ENCODE measurements at places on chromosomes 1 and 21. TPM values are rescaled to one million over a fixed set of nuclear protein-coding genes. Genes with fewer than 3 reads are reported as not detected.

ADGRL2 gene
- not detected for total RNA-seq

KLF17 gene
- not detected for total RNA-seq

NEGR1 gene
- not detected for total RNA-seq

E2F2 gene
- total RNA-seq, result 112 TPM

CD52 gene
- total RNA-seq, result 1,924 TPM

HOOK1 gene
- 8.0 TPM for total RNA-seq

EPHA2 gene
- not detected for total RNA-seq

COL9A2 gene
- total RNA-seq, result 1.2 TPM

MYBPHL gene
- not detected for total RNA-seq

TBX19 gene
- total RNA-seq, result 2.7 TPM

GRCh38 chr1:77927414-77927813 lies 39.0 kb downstream of the NEXN start:
- H3K4me3 ChIP-seq, result peak overlapping the region; percentile 75
- H3K27me3 ChIP-seq, result peaks cover 2% of the 10 kb centered on the region
- H3K27ac ChIP-seq, result peak overlapping the region; percentile 80
- no peak for DNase-seq
- peaks cover 9% of the 10 kb centered on the region for H3K36me3 ChIP-seq
- H3K4me1 ChIP-seq, result peaks cover 20% of the 10 kb centered on the region

DNA sequence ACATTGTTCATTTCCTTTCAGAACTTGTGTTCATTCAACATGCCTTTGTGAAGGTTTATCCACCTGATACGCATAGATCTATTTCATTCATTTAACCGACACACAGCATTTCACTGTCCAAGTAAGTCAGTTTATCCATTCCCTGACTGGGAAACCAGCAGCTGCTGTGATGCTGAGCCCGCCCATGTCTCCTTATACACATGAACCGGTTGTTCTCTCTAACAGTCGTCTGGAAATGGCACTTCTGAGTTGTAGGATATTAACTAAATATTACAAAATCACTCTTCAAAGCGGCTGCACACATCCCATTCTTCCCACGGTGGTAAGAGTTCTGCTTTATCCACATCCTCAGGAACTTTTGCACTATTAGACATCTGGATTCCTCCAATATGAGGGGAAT lies 71.1 kb downstream of the NPHP4 start:
- no peak overlapping the region for H3K4me3 ChIP-seq
- H3K4me1 ChIP-seq, result peaks cover under 1% of the 10 kb centered on the region
- no peak overlapping the region for H3K27ac ChIP-seq

GRCh38 chr1:200409203-200409760 lies 554 bp downstream of the ZNF281 start:
- H3K4me3 ChIP-seq, result peak overlapping the region; percentile 97
- DNase-seq, result peak; percentile 34
- peaks cover 55% of the 10 kb centered on the region for H3K4me1 ChIP-seq
- H3K36me3 ChIP-seq, result peaks cover 46% of the 10 kb centered on the region
- H3K27ac ChIP-seq, result peak overlapping the region; percentile 94
- H3K27me3 ChIP-seq, result peaks cover 7% of the 10 kb centered on the region

DNA sequence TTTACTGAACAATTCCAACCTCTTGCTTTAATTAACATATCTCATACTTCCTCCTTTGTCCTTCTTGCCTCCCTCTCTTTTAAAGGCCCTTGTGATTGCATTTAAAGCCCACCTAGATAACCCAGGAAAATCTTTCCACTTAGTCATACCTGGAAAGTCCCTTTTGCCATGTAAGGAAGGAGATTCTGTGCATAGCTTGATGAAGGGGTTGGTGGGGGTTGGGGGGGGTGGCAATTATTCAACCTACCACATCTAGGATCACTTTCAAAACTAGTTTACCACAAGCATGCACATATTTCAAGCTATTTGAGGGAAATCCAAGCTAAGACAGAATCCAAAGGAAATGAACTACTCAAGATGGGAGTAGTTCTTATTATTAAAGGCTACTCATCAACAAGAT lies 249.1 kb upstream of the PTBP2 start:
- H3K4me3 ChIP-seq, result no peak overlapping the region
- no peaks in the 10 kb centered on the region for H3K27me3 ChIP-seq
- DNase-seq, result no peak
- H3K4me1 ChIP-seq, result no peaks in the 10 kb centered on the region
- H3K36me3 ChIP-seq, result no peaks in the 10 kb centered on the region

GRCh38 chr1:32204943-32205361 lies 519 bp upstream of the IQCC start:
- no peak for DNase-seq
- H3K4me3 ChIP-seq, result peak overlapping the region; percentile 88
- H3K4me1 ChIP-seq, result peaks cover 49% of the 10 kb centered on the region

- H3K4me3 ChIP-seq, result no peak overlapping the region
- H3K36me3 ChIP-seq, result no peaks in the 10 kb centered on the region
- no peaks in the 10 kb centered on the region for H3K27me3 ChIP-seq
- H3K27ac ChIP-seq, result no peak overlapping the region
Measured at GRCh38 chr1:110460253-110461220, 9.6 kb downstream of the PROK1 start.

- H3K27me3 ChIP-seq, result no peaks in the 10 kb centered on the region
- DNase-seq, result no peak
- no peak overlapping the region for H3K27ac ChIP-seq
- no peaks in the 10 kb centered on the region for H3K4me1 ChIP-seq
- no peaks in the 10 kb centered on the region for H3K36me3 ChIP-seq
Measured at GRCh38 chr1:202113690-202114300, 8.9 kb upstream of the GPR37L1 start.

GRCh38 chr1:243407284-243408018 lies 151.6 kb downstream of the SDCCAG8 start:
- no peak for DNase-seq
- H3K4me1 ChIP-seq, result peaks cover 10% of the 10 kb centered on the region
- H3K27me3 ChIP-seq, result no peaks in the 10 kb centered on the region
- no peak overlapping the region for H3K27ac ChIP-seq
- no peak overlapping the region for H3K4me3 ChIP-seq
- H3K36me3 ChIP-seq, result peaks cover under 1% of the 10 kb centered on the region

DNA sequence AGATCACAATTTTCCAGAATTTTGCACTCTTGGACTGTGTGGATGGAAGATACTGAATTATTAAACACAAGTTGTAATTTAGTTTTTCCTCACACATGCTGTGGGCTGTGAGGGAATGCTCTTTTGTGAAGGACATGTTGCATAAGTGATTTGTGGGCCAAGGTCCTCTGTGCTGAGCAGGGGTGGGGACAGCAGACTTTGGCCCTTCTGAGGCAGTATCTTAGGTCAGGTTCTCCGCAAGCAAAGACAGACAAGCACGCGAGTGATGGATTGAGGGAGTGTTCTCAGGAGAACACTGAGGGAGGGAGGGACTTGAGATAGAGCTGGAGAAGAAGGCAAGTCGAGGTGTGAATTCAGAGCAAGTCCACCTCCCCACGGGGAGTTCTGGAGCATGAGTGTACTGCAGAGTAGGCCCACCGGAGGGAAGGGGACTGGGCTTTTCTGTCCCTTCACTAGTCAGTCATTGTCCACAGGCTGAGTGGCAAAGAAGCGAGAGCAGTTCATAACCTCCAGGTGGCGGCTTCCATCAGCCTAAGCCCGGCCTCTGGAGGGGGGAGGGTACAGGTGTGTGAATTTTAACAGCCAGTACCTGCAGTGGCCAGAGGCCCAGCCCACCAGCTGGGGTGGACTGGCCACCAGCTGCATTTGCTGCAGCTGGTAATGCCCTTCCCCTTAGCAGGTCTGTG lies 19.1 kb upstream of the CD101 start:
- peaks cover 19% of the 10 kb centered on the region for H3K4me1 ChIP-seq
- no peaks in the 10 kb centered on the region for H3K27me3 ChIP-seq
- H3K4me3 ChIP-seq, result no peak overlapping the region
- H3K36me3 ChIP-seq, result peaks cover 2% of the 10 kb centered on the region
- no peak for DNase-seq
- no peak overlapping the region for H3K27ac ChIP-seq

- no peaks in the 10 kb centered on the region for H3K27me3 ChIP-seq
- no peaks in the 10 kb centered on the region for H3K4me1 ChIP-seq
- no peaks in the 10 kb centered on the region for H3K36me3 ChIP-seq
- H3K4me3 ChIP-seq, result no peak overlapping the region
Measured at GRCh38 chr1:219639876-219640577, 27.1 kb upstream of the ZC3H11B start.

DNA sequence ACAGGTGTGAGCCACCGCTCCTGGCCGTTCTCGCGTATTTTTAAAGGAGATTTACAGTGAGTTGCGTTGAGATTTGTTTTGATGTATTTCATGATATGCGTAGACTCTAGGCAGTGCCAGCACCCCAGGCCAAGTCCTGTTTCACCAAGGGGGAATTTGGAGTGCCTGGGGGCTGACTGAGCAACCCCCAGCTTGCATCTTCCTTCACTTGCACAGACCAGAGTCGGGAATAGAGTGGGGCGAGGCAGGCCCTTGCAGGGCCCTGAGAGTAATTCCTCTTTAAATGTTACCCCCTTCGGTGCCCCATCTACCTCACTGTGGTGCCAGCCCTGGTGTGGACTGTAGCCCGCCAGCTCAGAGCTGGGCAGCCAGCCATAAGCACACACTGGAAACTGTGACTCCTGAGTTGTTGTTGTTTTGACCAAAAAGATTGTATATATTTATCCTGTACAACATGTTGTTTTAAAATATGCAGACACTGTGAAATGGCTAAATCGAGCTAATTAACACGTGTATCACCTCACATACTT lies 269.5 kb downstream of the NPHP4 start:
- H3K27ac ChIP-seq, result no peak overlapping the region
- no peaks in the 10 kb centered on the region for H3K4me1 ChIP-seq
- no peak overlapping the region for H3K4me3 ChIP-seq
- DNase-seq, result no peak
- H3K36me3 ChIP-seq, result no peaks in the 10 kb centered on the region
- H3K27me3 ChIP-seq, result peaks cover 1% of the 10 kb centered on the region

GRCh38 chr1:3378411-3379208 lies 75.9 kb upstream of the ARHGEF16 start:
- H3K4me1 ChIP-seq, result peaks cover 2% of the 10 kb centered on the region
- no peaks in the 10 kb centered on the region for H3K27me3 ChIP-seq
- no peaks in the 10 kb centered on the region for H3K36me3 ChIP-seq
- H3K4me3 ChIP-seq, result no peak overlapping the region
- H3K27ac ChIP-seq, result no peak overlapping the region

GRCh38 chr1:45995298-45995697 lies 137.1 kb downstream of the PIK3R3 start:
- H3K27ac ChIP-seq, result no peak overlapping the region
- DNase-seq, result no peak
- no peaks in the 10 kb centered on the region for H3K4me1 ChIP-seq
- H3K4me3 ChIP-seq, result no peak overlapping the region

GRCh38 chr1:119531606-119532323 lies 24.8 kb downstream of the HSD3B1 start:
- DNase-seq, result no peak
- peaks cover 2% of the 10 kb centered on the region for H3K27me3 ChIP-seq
- H3K27ac ChIP-seq, result no peak overlapping the region
- no peaks in the 10 kb centered on the region for H3K4me1 ChIP-seq
- H3K4me3 ChIP-seq, result no peak overlapping the region

DNA sequence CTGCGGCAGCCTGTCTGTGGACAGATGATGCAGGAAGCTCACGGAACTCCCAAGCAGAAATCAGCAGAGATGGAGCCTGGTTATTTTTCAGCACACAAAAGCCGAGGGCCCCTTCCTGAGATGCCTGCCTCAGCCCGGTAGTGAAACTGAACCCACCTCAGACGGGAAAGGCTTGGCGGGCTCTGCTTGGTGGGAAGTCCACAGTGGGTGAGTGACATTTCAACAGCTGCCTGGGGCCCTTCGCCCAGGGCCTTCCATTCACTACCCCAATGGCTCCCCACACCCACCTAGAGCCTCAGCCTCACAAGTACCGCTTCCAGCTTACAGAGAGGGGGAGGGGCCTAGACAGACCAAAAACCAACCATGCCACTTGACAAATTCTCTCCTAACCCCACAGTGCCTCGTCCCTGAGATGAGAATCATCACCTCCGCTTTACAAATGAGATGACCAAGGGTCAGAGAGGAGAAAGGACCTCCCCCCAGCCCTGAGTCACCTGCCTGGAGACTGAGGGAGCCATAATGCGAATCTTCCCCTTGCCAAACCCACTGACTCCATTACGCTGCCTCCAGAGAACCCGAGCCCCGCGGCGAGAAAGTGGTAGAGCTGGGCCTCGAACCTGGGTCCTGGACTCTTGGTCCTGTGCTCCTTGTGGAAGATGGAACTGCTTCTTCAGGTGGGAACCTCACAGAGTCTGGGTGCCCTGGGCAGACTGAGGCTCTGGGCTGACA lies 3.4 kb upstream of the ECE1 start:
- peak overlapping the region; percentile 98 for H3K27ac ChIP-seq
- H3K4me1 ChIP-seq, result peaks cover 85% of the 10 kb centered on the region
- DNase-seq, result peak; percentile 70
- H3K4me3 ChIP-seq, result peak overlapping the region; percentile 80

DNA sequence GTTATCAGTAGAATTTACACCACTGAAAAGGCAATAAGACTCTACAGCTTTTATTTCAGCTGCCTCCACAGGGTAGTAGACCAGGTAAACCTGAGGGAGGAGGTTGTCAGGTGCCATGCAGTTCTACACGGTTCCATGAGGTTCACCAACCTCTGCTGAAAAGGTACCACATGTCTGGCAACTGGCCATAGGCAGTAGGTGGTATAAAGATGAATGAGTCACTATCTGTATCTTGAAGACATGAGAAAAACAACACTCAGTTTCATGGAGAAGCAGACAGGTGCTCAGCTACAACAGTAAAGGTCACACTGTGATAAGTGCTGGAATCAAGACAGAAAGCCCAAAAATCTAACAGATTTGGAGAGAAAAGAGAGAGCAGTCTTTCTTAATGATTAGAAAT lies 145.4 kb downstream of the PTGER3 start:
- no peaks in the 10 kb centered on the region for H3K4me1 ChIP-seq
- DNase-seq, result no peak
- no peak overlapping the region for H3K27ac ChIP-seq
- no peaks in the 10 kb centered on the region for H3K36me3 ChIP-seq
- peaks cover 2% of the 10 kb centered on the region for H3K27me3 ChIP-seq

DNA sequence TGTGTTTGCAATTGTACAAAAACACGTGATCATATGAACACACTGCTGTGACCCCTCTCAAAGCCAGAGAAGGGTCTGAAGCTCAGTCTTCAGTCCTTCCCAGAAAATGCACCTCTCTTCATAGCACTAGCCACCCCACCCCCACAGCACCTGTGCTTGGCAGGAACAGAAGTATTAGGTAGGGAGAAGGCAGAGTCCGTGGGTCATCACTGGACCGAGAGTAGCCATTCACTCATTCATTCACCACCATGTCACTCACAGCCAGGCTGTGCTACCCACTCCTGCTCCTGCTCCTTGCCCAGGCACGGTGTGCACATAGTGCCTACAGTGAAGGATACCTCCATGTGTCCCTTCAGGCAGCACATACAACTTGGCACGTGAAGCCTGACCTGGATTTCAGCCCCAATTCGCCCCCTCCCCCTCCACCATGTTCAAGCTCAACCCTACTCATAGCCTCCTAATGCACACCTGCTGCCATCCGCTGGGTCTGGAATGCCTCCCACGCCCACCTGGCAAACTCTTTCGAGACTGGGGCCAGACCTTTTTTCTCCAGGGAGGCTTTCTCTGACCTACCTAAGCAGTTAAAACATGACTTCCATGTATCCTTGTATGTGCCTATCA lies 81.9 kb upstream of the GALNT2 start:
- no peaks in the 10 kb centered on the region for H3K36me3 ChIP-seq
- no peak overlapping the region for H3K27ac ChIP-seq
- DNase-seq, result no peak
- H3K4me3 ChIP-seq, result no peak overlapping the region
- peaks cover 6% of the 10 kb centered on the region for H3K27me3 ChIP-seq
